DND-41 (cell line): ENCODE measurements at places on chromosomes 11 and 22.

DNA sequence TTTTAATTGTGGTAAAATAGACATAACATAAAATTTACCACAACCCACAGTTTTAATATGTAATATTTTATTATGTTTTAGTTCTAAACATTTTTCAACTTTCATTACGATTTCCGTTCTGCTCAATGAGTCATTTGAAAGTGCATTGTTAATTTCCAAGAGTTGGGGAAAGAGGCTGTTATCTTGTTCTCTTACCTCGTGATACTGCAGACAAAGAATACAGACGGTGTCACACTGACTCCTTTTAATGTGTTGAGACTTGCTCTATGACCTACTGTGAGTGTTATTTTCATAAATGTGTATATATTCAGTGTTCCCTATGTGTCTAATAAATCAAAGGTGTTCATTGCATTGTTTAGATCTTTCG is 10.8 kb upstream of the RAC2 start:
- peaks cover 6% of the 10 kb centered on the region for H3K27me3 ChIP-seq
- no peak overlapping the region for H3K27ac ChIP-seq
- no peaks in the 10 kb centered on the region for H3K36me3 ChIP-seq
- H3K4me1 ChIP-seq, result no peaks in the 10 kb centered on the region

GRCh38 chr11:87879118-87879517 is 296.1 kb downstream of the RAB38 start:
- no peak for DNase-seq
- no peaks in the 10 kb centered on the region for H3K4me1 ChIP-seq
- no peak overlapping the region for H3K27ac ChIP-seq
- no peaks in the 10 kb centered on the region for H3K36me3 ChIP-seq
- H3K4me3 ChIP-seq, result no peak overlapping the region

DNA sequence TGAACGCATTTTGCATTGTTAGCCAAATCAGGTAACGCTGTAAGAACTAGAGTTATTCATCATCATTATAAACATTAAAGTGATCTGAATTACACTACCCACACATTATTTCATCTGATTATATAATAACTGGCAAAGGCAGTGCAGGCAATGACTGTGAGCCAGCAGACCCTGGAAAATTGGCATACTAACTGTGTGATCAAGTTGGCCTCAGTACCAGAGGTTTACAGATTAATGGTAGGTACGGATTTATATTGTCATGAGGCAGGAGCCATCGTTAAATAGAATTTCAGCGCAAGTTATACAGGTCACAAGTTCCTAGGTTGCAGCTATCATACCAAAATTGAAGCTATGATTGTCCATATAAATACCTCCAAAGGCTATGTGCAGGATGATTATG is 225.4 kb downstream of the CNTN5 start:
- no peak for DNase-seq
- no peaks in the 10 kb centered on the region for H3K27me3 ChIP-seq
- H3K4me1 ChIP-seq, result no peaks in the 10 kb centered on the region
- H3K4me3 ChIP-seq, result no peak overlapping the region
- no peak overlapping the region for H3K27ac ChIP-seq
- no peaks in the 10 kb centered on the region for H3K36me3 ChIP-seq

GRCh38 chr22:16937811-16938210 is 70.2 kb downstream of the GAB4 start:
- no peak overlapping the region for H3K4me3 ChIP-seq
- no peaks in the 10 kb centered on the region for H3K4me1 ChIP-seq
- DNase-seq, result no peak
- no peaks in the 10 kb centered on the region for H3K36me3 ChIP-seq
- H3K27ac ChIP-seq, result no peak overlapping the region

DNA sequence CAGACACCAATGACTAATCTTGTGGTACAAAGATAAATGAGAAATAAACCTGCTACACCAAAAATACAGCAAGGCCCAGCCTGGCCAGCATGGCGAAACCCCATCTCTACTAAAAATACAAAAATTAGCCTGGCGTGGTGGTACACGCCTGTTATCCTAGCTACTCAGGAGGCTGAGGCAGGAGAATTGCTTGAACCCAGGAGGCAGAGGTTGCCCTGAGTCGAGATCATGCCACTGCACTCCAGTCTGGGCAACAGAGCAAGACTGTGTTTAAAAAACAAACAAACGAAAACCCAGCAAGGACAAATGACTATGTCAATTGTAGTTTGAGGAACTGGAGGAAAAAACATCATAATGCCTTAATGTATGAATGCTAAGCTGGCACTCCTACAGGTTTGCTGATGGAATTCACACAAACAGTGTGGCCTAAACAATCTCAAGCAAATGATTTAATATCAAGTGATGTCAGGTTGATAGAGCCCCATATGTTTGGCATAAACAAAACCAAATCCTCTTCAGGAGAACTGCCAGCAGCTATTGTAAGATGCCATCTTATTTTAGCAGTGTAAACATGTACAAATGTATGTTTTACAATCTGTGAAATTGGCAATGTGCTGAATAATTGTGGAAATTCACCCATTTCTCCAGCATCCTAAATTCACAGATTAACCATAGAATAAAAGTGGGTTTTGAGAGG is 20.0 kb downstream of the MMP7 start:
- no peaks in the 10 kb centered on the region for H3K27me3 ChIP-seq
- no peak overlapping the region for H3K4me3 ChIP-seq
- H3K4me1 ChIP-seq, result no peaks in the 10 kb centered on the region
- no peaks in the 10 kb centered on the region for H3K36me3 ChIP-seq
- no peak for DNase-seq
